EL (cell line): ENCODE measurements at places on chromosomes 6 and 20.

GRCh38 chr6:75210885-75211739 lies 5.3 kb upstream of the COL12A1 start:
- DNase-seq: peak; percentile 74

DNA sequence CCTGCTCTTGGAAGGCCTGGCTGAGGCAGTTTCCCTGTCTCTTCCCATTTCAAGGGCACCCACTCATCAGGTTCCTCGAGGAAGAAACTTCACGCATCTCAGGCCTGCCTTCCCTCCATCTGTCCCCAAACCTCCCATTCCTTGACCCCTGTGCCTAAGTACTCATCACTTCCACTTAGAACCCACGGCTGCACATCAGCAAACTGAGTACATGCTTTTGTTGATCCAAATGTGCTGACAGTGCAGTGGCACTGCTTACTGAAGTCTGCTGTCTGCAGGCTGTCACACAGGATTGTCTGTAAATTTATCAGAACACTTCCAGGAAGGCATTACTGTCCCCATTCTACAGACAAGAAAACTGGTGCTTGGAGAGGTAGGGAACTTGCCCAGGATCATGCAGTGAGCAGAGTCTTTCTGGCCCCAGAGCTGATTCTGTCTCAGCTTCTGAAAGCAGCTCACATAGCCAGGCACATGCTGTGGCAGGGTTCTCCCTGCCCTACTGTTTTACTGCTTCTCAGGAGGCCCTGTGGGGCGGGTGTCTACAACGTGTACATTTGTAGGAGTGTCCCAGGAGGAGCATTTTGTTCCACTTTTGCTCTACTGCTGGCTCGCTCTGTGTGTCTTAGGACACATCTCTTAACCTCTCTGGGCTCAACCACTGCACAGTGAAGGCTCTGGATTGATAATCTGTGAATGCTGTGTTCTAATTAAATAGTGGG lies 64.2 kb upstream of the XRN2 start:
- no peak for DNase-seq

- DNase-seq: peak; percentile 49
Observed at GRCh38 chr20:34538671-34539123, 19.8 kb upstream of the MAP1LC3A start.

- DNase-seq: no peak
Observed at GRCh38 chr20:21209668-21210067, 83.8 kb downstream of the KIZ start.

DNA sequence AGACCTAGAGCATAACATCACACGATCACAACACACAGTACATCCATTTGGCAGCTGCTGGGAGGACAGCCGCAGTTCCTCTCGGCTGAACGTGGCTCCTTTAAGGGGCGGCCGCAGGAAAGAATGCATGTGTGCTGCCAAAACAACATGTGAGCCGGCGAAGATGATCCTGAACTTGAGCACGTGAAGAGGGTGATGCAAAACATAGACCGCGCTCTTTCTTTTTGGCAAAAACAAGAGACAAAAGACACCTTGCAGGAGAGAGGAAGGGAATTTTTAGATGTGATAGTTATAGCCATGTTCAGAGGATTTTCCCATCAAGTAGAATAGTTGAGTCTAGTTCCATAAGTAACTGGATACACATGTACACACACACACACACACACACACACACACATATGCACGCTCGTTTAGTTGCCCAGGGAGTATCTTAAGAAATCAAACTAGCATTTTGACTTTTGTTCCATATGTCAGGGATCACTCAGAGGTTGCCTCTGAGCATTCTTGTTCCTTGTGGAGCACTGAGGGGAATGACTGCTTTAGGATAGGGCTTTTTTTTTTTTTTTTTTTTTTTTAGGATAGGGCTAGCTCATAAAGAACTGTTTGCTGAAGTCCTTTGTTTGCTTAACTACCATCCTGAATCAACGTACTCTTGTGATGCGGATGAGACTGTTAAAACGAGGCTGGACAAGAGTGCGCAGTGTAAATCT lies 21.7 kb upstream of the RANBP9 start:
- DNase-seq: peak; percentile 86

- no peak for DNase-seq
Observed at GRCh38 chr6:77021232-77021631, 442.1 kb downstream of the HTR1B start.

GRCh38 chr6:133184798-133185372 lies 56.3 kb upstream of the EYA4 start:
- DNase-seq: peak; percentile 17

DNA sequence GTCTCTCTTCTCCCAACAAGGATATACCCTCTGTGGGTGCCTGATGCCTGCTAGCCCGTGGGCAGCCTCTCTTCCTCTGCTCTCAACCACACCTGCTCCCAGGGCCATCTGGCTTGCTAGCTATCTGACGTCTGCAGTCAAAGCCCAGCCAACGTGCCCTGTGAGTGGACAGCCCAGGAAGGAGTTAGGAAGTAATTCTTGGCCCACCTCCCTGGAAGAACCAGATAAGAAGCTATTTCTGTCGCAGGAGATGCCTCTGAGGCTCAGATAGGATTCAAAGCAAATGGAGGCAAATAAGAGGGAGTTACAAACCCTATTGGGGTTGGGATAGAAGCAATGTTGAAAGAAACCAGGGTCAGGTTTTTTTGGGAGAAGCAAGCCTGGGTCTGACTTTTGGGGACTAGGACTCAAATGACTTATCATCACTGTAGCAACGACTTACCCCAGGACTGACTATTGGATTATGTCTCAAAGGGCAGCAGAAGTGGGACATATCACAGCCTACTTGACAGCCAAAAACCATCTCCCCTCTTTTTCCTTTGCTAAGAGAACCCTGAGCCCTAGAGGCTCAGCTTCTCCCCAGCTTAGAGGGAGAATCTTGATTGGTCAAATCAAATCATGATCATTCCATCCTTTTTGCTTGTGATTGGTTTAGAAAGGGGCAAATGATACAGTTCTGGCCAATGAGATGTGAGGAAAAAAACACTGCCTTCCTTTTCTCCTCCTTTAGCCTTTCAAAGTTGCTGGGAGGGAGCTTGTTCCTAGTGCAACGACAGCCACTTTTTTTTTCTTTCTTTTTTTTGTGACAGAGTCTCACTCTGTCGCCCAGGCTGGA lies 18.0 kb upstream of the CDK5RAP1 start:
- DNase-seq: no peak

DNA sequence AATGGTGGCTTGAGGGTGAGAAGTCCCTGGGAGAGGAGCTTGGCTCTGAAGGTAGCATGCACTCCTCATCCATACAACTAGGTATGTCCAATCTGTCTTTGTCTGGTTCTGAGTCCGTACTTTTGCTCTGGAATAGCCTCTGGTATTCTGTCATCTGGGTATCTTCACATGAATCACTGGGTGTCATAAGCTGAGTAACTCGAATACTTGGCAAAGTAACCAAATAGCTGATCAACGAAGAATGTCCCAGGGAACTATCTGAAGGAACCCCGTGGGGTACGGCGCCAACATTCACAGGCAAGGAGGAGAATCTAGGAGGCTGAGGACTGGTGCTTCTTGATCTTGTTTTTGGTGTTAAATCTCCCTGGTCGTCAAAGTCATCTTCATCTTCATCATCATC lies 184.8 kb downstream of the HIVEP2 start:
- DNase-seq: peak; percentile 92

DNA sequence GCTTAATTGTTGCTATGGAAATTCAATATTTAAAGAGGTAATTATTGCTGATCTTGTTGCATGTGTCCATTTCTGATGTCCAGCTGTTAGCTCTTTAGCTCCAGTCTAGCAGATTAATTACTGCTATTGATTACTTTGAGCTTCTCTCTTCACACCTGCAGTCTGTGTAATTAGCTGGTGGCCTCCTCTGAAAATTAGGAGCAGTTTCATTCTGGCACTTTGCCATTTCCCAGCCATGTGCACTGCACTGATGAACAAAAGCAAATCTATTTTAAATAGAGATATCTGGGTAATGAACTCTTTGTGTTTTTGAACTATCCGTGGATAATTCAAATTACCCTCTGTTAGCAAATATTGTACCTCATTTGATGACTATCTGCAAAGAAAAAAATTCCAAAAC lies 275.9 kb downstream of the RNF144B start:
- DNase-seq: no peak

DNA sequence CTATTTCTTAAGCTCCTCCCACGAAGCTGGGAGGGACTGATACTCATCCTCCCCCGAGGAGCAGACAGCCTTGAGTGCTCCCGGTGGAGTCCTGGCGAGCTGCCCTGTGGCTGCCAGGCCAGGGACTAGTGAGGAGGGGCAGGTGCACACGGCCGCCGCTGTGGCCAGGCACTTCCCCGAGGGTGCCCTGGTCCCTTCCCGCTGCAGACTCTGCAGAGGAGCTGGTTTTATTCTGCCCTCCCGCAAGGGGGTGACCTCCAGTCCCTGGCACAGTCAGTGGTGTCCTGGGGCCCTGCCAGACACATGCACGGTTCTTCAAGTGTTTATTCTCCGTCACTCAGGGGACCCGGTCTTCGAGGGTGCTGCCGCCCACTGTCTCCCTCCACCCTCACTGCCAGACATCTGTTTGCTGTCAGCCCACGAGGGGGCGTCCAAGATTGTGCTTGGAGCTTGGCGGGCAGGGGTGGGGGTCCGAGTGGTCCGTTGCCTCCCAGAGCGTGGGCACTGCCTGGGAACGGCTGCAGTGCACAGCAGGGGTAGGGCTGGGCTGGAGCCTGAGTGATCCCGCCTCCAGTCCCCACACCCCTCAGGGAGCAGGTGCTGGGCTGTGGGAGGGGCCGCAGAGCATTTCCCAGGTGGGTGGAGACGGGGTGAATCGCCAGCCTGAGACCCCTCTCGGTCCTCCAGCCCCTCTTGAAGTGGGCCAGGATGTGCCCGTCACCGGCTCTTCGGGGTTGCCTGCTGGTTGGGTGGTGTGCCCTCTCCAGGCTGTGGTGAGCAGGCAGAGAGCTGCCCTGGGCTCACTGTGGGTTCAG lies 3.1 kb upstream of the CABLES2 start:
- peak; percentile 22 for DNase-seq

DNA sequence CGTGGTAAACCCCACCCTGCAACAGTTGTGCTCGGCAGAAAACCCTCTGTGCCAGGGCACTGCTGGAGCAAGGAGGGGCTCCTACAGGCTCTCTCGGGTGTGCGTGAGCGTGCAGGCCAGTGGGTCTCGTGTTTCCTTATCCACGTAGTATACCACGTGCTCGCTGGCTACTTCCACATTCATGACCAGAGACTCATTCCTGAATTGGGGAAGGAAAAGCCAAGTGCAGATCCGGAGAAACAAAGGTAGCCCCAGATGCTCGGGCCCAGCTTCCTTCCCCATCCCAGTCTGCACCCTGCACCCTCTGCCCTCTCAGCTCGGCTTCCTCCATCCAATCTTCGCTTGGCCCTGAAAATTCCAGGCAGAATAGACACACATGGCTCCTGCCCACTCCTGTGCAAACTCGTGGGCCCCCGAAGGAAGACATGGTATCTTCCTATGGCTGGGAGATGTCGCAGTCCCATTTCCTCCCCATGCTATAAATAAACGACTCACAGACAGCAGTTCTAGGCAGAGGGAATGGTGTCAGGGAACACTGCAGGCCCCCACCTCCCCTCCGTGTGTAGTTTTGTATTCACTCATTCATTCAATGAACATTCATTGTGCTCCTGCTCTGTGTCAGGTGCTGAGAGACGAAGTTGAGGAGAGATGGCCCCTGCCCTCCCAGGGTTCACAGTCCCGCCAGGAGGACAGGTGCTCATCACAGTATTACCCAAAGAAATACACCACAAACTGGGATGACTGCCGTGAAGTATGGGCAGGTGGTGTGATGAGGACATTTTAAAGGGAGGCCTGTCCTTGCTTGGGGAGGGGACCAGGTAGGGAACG lies 29.6 kb downstream of the NPEPL1 start:
- no peak for DNase-seq

DNA sequence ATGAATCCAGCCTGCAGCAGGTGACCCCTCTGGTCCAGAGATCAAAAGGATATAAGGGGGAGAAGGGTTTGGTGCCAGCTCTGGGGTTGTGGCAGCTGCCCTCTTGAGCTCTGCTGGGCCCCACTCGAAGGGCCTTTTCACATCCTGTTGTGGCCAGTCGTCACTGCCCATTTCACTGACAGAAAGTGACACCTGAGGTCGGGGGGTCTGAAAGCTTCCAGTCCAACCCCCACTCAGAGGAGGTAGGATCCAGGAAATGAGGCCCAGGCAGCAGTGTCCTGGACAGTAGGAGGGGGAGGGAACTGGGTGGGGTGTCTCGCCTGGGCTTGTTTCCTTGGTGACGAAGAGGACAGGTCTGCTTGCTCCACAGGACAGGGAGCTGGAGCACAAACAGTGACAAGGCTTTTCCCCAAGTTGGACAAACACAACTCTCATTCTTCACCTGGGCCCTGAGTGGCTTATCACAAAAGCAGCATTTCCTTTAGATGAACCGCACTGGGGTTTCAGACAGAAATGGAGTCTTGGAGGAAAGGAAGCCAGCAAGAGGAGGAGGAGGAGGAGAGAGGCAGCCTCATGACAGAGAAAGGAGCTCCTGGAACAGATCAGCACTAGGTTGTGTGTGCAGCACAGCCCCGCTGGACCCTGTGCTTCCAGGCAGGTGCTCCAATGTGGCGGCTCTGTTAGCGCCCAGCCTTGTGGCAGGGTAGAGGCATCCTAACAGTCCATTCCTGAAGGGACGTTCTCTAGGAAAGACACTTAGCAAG lies 11.0 kb downstream of the FRS3 start:
- no peak for DNase-seq

DNA sequence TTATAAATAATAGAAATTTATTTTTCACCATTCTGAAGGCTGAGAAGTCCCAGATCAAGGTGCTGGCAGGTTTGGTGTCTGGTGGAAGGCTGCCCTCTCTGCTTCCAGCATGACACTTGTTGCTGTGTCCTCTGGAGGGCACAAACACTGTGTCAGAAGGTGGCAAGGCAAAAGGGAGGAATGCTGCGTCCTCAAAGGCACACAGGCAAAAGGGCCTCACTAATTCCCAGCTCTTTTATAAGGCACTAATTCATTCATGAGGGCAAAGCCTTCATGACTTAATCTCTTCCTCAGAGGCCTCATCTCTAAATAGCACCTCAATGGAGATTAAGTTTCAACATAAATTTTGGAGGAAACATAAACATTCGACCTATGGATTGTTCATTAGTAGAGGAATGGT lies 209.5 kb upstream of the SMLR1 start:
- DNase-seq: no peak

GRCh38 chr20:3014179-3014578 lies 29.2 kb upstream of the GNRH2 start:
- no peak for DNase-seq

GRCh38 chr6:139581485-139581865 lies 207.0 kb upstream of the CITED2 start:
- DNase-seq: no peak

DNA sequence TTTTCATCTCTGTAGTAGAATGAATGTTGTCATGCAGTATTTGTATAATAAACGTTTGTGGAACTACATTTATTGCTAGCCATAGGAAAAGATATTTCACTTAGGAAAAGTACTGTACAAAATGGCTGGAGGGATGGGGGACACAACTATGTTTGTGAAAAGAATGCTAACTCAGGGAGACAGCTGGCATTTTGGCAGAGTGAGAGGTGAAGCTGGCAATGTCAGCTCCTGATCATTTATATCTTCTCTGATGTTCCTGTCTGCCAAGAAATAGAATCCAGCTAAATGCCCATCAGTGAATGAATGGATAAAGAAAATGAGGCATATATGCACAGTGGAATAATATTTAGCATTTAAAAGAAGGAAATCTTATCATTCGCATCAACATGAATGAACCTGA lies 313.0 kb upstream of the IRAK1BP1 start:
- no peak for DNase-seq
